ENCODE measurements at places on chromosomes 11 and 22. TPM values are rescaled to one million over a fixed set of nuclear protein-coding genes. Genes with fewer than 3 reads are reported as not detected.

- H3K27me3 ChIP-seq, result no peaks in the 10 kb centered on the region
- no peak for DNase-seq
- no peaks in the 10 kb centered on the region for H3K4me1 ChIP-seq
- H3K4me3 ChIP-seq, result no peak overlapping the region
Observed at GRCh38 chr11:5291207-5291838, 10.4 kb downstream of the OR51B4 start.

The CRYBB1 gene
- 1.4 TPM for total RNA-seq

The XBP1 gene
- 216 TPM for total RNA-seq

The CALCA gene
- total RNA-seq, result not detected

The DGCR2 gene
- 62.9 TPM for total RNA-seq

GRCh38 chr11:58829786-58830185, 14.7 kb downstream of the GLYATL2 start:
- H3K4me3 ChIP-seq, result no peak overlapping the region
- H3K27ac ChIP-seq, result no peak overlapping the region
- no peaks in the 10 kb centered on the region for H3K27me3 ChIP-seq
- H3K36me3 ChIP-seq, result no peaks in the 10 kb centered on the region

The DNAJB13 gene
- total RNA-seq, result 7.5 TPM

DNA sequence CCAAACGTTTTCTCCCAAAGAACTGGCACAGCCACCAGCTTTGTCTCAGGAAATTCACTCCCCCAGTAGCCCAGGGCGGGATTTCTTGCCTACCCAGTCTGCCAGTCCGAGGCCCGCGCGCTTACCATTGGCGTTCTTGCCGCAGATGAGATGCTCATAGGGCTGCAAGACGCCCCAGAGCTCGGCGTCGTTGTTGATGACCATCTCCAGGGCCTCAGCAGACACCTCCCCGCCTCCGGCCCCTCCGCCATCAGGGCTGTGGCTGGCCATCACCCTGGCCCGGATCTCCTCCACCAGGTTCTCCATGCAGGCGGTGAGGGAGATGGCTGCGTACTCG, 1.3 kb downstream of the ABTB2 start:
- H3K27me3 ChIP-seq, result peaks cover 19% of the 10 kb centered on the region
- no peak overlapping the region for H3K27ac ChIP-seq
- no peaks in the 10 kb centered on the region for H3K36me3 ChIP-seq
- no peak for DNase-seq

DNA sequence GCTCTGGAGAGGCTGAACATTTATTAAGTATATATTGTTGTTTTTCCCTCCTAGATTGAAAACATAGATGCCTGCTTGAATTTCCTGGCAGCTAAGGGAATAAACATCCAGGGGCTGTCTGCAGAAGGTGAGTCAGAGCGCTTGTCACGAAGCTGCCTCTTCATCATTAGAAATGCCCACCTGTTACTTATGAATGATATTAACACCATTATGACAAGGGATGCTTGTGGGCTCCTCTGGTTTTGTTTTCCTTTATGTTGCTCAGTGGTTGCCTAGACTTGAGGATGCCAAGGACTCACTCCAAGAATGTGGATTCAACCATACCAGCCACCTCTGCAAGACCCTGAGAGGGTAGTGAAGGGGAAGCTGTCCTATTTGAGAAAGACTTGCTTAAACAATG, 156.2 kb downstream of the NAV2 start:
- peaks cover 7% of the 10 kb centered on the region for H3K4me1 ChIP-seq
- no peak overlapping the region for H3K27ac ChIP-seq
- no peak for DNase-seq
- H3K36me3 ChIP-seq, result no peaks in the 10 kb centered on the region
- H3K4me3 ChIP-seq, result no peak overlapping the region
- H3K27me3 ChIP-seq, result no peaks in the 10 kb centered on the region

- H3K4me3 ChIP-seq, result no peak overlapping the region
- H3K4me1 ChIP-seq, result peaks cover 14% of the 10 kb centered on the region
- DNase-seq, result no peak
Observed at GRCh38 chr11:118715837-118716260, 36.4 kb upstream of the TREH start.

The DAGLA gene
- total RNA-seq, result 7.1 TPM

The ANGPTL5 gene
- total RNA-seq, result 0.71 TPM

DNA sequence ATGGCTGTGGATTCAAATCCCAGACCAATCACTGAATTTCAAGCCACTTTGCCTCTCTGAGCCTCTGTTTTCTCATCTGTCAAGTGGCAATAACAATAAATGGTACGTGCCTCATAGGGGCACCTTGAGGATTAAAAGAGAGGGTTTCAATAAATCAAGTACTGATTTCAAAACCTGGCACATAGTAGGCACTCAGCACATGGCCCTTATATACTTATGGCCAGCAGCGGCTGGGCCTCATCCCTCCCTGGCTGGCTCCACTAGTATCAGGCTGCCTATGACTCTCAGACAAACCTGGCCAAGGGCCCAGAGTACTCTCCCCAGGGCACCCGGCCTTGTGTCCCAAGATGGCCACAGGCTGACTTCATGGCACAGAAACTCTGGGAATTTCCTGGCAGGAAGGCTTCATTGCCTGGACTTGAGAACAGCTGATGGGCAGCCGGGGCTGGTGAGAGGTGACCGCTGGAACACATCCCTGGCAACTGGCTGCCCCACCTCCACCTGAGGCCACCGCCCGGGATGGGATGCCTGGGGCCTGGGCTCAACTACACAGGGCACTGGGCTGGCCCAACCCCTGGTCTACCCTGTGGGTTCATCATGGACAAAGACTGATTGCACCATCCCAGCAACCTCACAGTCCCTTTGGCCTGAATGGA, 3.4 kb downstream of the FADS3 start:
- no peaks in the 10 kb centered on the region for H3K27me3 ChIP-seq
- H3K4me3 ChIP-seq, result no peak overlapping the region
- H3K27ac ChIP-seq, result peak overlapping the region; percentile 15
- no peaks in the 10 kb centered on the region for H3K36me3 ChIP-seq
- H3K4me1 ChIP-seq, result peaks cover 18% of the 10 kb centered on the region
- peak; percentile 65 for DNase-seq

The SGSM1 gene
- 2.9 TPM for total RNA-seq

DNA sequence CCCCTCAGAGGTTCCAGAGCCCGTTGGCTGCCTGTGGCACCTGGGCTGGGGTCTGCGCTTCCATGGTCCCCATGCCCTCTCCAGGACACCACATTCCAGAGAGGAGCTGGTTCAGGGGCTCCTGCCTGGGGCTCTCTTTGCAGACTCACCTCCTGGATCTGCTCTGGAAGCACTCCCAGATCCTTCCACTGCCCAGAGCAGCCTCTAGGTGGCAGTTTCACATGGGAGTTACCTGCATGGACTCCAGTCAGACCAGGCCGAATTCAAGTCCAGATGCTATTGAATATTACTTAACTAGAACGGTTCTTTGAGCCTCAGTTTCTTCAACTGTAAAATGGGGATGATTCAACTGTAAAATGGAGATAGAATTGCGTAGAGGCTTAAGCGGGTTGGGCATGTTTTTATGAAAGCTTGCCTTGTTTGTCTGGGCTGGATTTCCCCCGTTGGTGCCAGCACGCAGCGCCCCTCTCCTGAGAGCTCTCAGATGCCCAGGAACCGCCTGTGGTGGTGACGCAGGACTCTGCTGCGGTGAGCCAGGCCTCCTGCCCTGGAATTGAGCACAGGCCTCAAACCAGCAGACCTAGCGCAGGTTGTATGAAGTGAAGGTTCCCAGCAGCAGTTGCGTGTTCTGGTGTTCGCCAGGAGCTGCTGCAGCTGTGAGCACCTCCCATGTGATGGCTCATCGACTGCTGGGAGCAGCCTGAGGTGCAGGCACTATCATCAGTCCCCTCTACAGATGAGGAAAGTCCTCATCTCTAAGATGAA, 44.2 kb downstream of the LMO1 start:
- H3K27ac ChIP-seq, result no peak overlapping the region
- no peaks in the 10 kb centered on the region for H3K27me3 ChIP-seq
- no peaks in the 10 kb centered on the region for H3K36me3 ChIP-seq
- no peaks in the 10 kb centered on the region for H3K4me1 ChIP-seq
- DNase-seq, result peak; percentile 24

GRCh38 chr11:21775911-21776310, 417.0 kb upstream of the ANO5 start:
- H3K36me3 ChIP-seq, result no peaks in the 10 kb centered on the region
- no peak for DNase-seq
- H3K4me3 ChIP-seq, result no peak overlapping the region
- H3K4me1 ChIP-seq, result no peaks in the 10 kb centered on the region
- no peak overlapping the region for H3K27ac ChIP-seq

GRCh38 chr11:35065566-35065965, 73.4 kb upstream of the CD44 start:
- H3K4me1 ChIP-seq, result peaks cover 19% of the 10 kb centered on the region
- no peaks in the 10 kb centered on the region for H3K27me3 ChIP-seq
- no peaks in the 10 kb centered on the region for H3K36me3 ChIP-seq
- no peak overlapping the region for H3K4me3 ChIP-seq

DNA sequence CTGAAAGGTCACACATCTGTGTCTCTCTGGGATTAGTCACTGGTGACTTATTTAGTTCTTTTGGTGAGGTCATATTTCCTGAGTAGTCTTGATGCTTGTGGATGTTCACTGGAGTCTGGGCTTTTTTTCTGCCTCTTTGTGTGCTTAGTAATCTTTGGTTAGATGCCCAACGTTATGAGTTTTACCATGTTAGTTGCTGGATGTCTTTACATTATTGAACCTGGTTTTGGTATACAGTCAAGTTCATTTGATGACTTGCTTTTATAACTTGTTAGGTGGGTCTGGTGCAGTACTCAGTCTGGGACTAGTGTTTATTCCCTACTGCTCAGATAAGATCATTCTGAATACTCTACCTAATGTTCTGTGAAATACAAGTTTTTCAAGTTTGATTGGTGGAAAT, 26.2 kb upstream of the SLC37A2 start:
- H3K36me3 ChIP-seq, result no peaks in the 10 kb centered on the region
- no peaks in the 10 kb centered on the region for H3K4me1 ChIP-seq
- no peak for DNase-seq
- H3K4me3 ChIP-seq, result no peak overlapping the region
- H3K27me3 ChIP-seq, result no peaks in the 10 kb centered on the region
- H3K27ac ChIP-seq, result no peak overlapping the region

DNA sequence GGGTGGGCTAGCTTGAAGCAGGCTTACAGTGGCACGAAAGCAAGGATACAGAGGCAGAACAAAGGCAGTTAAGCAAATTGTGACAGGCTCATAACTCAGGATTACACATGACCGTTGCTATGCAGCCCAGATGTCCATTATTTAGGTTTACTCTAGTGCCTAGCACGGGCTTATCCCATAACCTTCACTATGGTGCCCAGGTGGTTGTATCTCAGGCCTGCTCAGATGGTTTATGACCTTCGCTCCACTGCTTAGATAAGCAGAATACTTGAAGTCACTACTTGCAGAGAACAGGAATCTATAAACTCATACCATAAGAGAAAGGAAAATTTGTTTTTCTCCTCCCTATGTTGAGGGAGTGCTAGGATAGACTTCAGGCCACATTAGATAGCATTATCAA, 9.0 kb downstream of the OR6M1 start:
- H3K4me3 ChIP-seq, result no peak overlapping the region
- H3K4me1 ChIP-seq, result no peaks in the 10 kb centered on the region
- H3K27me3 ChIP-seq, result no peaks in the 10 kb centered on the region
- no peak overlapping the region for H3K27ac ChIP-seq

The TMEM86A gene
- 11.7 TPM for total RNA-seq

The NXPE1 gene
- total RNA-seq, result not detected

The APOC3 gene
- total RNA-seq, result not detected

The MARK2 gene
- 44.9 TPM for total RNA-seq

The SLC37A2 gene
- 25.0 TPM for total RNA-seq

- no peak overlapping the region for H3K27ac ChIP-seq
- DNase-seq, result no peak
- no peaks in the 10 kb centered on the region for H3K36me3 ChIP-seq
- H3K27me3 ChIP-seq, result no peaks in the 10 kb centered on the region
- no peaks in the 10 kb centered on the region for H3K4me1 ChIP-seq
Observed at GRCh38 chr22:19509923-19510322, 14.3 kb downstream of the CLDN5 start.

DNA sequence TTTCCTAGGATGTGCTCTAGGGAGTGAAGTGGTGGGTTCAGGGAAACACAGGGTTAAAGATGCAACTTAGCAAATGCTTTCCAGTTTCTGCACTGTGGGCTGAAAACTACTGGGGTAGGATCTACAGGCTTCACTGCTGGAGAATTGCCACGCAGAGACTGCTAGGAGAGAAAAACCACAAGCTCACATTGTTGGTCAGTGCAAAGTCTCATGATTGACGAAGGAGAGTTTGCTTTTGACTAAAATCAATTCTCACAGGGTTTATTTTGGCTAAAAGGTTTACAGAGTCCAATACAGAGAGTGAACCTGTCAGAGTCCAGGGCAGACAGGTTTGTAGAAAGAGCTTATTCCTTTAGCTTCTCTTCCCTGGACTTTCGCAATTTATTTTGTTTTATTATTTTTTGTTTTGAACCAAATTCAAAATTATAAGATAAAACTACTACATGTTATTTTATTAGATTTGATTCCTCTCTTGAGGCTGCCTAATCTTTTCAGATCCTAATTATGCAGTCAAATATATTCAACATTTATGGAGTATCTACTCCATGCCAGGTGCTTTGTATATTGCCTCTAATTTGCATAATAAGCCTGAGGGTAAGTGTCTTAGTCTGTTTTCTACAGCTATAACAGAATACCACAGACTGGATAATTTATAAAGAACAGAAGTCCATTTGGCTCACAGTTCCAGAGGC, 64.7 kb downstream of the MTNR1B start:
- no peak overlapping the region for H3K4me3 ChIP-seq
- no peaks in the 10 kb centered on the region for H3K4me1 ChIP-seq
- no peaks in the 10 kb centered on the region for H3K27me3 ChIP-seq
- DNase-seq, result no peak
- no peak overlapping the region for H3K27ac ChIP-seq

DNA sequence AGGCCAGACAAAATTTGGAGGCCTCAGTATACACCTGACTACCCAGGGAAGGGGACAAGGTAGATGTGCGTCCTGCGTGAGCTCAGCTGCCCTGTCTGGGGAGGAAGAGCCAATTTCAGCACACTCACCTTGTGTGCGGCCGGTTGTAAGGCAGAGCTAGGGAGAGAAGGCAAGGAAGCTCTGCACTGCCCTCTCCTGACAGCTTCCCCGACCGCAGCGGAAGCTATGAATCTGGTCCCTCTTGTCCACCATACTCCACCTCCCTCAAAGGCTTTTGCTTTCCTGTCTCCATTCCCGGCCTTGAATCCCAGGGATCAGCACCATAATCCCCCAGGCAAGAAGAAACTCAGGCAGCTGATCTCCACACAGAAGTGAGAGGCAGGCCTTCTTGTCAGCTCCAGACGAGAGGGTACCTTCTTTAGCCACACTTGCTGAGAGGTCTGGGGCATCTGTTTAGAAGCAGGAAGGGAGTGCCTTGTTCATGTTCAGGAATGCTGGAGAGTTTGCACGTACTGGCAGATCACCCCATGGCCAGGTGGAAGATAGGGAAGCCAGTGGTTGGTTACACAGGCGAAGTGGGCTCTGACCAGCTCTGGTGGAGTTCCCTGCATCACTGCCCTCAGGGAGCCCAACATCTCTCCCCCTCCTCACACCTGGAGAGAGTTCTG, 62.5 kb downstream of the FEZ1 start:
- H3K27ac ChIP-seq, result no peak overlapping the region
- peaks cover 6% of the 10 kb centered on the region for H3K27me3 ChIP-seq
- H3K4me1 ChIP-seq, result no peaks in the 10 kb centered on the region

GRCh38 chr11:57213342-57214097, 23.5 kb downstream of the APLNR start:
- peak overlapping the region; percentile 13 for H3K27ac ChIP-seq
- H3K27me3 ChIP-seq, result no peaks in the 10 kb centered on the region
- DNase-seq, result no peak
- peaks cover 30% of the 10 kb centered on the region for H3K4me1 ChIP-seq
- H3K36me3 ChIP-seq, result no peaks in the 10 kb centered on the region
- no peak overlapping the region for H3K4me3 ChIP-seq

- H3K27me3 ChIP-seq, result no peaks in the 10 kb centered on the region
- H3K27ac ChIP-seq, result peak overlapping the region; percentile 47
- no peak overlapping the region for H3K4me3 ChIP-seq
- peaks cover 47% of the 10 kb centered on the region for H3K36me3 ChIP-seq
Observed at GRCh38 chr22:38243007-38243765, 29.6 kb downstream of the TMEM184B start.

Data from lower lobe of right lung (tissue), 2 donors.